ENCODE measurements at places on chromosomes 7 and 10. TPM values are rescaled to one million over a fixed set of nuclear protein-coding genes. Genes with fewer than 3 reads are reported as not detected.

Gene SORCS1
- 2.9 TPM for total RNA-seq

Gene PNLIPRP2
- total RNA-seq = not detected

Gene FANK1
- 0.30 TPM for total RNA-seq

Gene ERVW-1
- not detected for total RNA-seq
